Mesenteric fat pad (tissue), 1 donor: ENCODE measurements at places on chromosomes 1 and 21. TPM values are rescaled to one million over a fixed set of nuclear protein-coding genes. Genes with fewer than 3 reads are reported as not detected.

EXOSC10 gene
- 46.8 TPM for total RNA-seq

- no peak for DNase-seq
Measured at GRCh38 chr1:238898856-238899255, 487.5 kb upstream of the CHRM3 start.

ACTN2 gene
- 0.71 TPM for total RNA-seq

NUDT4B gene
- total RNA-seq = 0.74 TPM

FCRLB gene
- 0.48 TPM for total RNA-seq

- DNase-seq = no peak
Measured at GRCh38 chr1:66351913-66352312, 182.0 kb upstream of the SGIP1 start.

DNA sequence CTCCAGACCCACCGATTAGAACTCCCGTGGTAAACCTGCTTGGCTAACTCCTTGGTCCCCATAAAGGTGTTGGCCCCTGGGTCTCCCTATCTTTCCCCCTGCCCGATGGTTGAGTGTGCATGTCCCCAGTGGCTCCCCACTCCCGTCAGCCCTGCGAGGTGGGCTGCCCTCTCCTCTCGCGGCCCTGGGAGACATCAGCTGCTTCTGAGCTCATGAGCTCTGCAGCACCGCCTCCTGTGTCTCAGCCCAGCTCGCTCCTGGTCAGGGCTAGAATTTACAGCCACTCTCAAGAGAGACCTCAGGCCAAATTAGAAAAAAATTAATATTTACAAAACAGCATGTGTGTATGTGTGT is 15.9 kb upstream of the ZBTB21 start:
- DNase-seq = no peak
